ENCODE measurements at places on chromosomes 2 and 18. TPM values are rescaled to one million over a fixed set of nuclear protein-coding genes. Genes with fewer than 3 reads are reported as not detected.

Gene POMC
- 5.0 TPM for total RNA-seq

Gene IL18RAP
- 3.8 TPM for total RNA-seq

GRCh38 chr2:19120181-19120580, 238.2 kb downstream of the OSR1 start:
- no peaks in the 10 kb centered on the region for H3K27me3 ChIP-seq
- no peak overlapping the region for H3K4me3 ChIP-seq
- H3K4me1 ChIP-seq: no peaks in the 10 kb centered on the region
- H3K27ac ChIP-seq: no peak overlapping the region
- no peaks in the 10 kb centered on the region for H3K36me3 ChIP-seq

- H3K36me3 ChIP-seq: peaks cover 6% of the 10 kb centered on the region
- DNase-seq: no peak
- H3K4me3 ChIP-seq: no peak overlapping the region
- H3K27me3 ChIP-seq: no peaks in the 10 kb centered on the region
These were observed 40.7 kb downstream of the PCBP1 start for GRCh38 chr2:70128005-70128404.

DNA sequence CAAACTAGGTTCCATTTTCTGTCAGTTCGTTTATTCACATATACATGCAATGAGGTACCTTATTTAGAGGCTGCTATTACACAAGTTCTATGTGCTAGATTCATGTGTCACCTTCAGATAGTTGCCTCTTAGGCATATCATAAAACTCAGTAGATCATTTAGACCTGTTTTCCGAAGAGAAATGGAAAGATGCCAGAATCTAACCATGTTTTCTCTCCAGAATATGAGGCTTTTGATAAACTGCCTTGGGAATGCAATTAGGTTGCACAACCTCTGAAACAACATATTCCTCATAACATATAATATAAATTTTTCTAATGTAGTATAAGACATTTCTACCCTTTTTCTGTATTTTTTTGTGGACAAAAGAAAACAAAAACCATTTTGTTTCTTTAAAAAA, 108.1 kb downstream of the PRPF40A start:
- DNase-seq: no peak
- no peak overlapping the region for H3K4me3 ChIP-seq
- no peaks in the 10 kb centered on the region for H3K27me3 ChIP-seq
- H3K4me1 ChIP-seq: peaks cover 18% of the 10 kb centered on the region
- H3K27ac ChIP-seq: no peak overlapping the region

DNA sequence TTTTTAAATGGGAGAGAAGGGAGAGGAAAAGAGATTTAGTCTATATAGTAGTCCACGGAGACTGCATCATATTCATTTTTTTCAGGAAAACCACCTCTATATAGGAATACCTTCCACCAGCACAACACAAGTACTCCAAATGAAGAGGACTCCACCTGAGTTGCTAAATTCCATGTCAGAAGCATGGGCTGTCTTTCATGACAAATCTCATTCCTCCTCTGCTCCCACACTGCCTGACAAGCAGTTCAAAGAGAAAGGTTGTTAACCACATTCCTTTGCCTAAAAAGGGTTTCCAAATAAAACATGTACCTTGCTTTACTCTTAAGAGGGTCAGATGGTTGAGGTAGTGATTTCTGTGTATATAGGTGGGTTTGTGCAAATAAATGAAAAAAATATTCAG, 122.0 kb downstream of the TMEFF2 start:
- no peak overlapping the region for H3K27ac ChIP-seq
- H3K4me3 ChIP-seq: no peak overlapping the region
- H3K36me3 ChIP-seq: no peaks in the 10 kb centered on the region

DNA sequence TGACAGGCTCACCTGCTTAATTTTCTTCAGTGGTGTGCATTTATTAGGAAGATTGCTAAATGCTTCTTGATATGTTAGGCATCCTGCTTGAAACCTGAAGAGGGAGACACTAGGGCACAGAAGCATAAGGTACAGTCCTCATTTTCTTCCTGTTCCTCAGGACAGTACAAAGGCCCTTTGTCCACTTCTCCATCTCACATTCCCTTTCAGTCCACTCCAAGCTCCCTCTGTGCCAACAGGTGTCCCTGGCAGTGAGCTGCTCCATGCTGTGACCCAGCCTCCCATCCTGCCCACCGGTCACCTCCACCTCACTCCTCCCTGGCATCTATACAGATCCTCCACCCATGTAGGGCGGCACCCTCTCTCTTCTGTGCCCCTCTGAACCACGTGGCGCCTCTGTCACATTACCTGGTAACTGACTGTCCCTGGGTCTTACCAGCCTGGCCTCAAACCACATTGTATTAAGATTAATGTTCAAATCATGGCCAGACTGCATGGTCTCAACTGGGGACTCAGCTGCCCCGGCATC, 162.8 kb downstream of the VAPA start:
- H3K27ac ChIP-seq: no peak overlapping the region
- H3K36me3 ChIP-seq: no peaks in the 10 kb centered on the region
- H3K4me3 ChIP-seq: no peak overlapping the region
- DNase-seq: no peak
- H3K4me1 ChIP-seq: peaks cover 11% of the 10 kb centered on the region

All from activated CD4-positive, alpha-beta T cell treated with anti-CD3 and anti-CD28 coated beads, Interleukin-2, amount 10 ng/mL, durations not matched to agents 7 days and 5 days (primary cell).